ENCODE measurements at places on chromosomes 12 and 14.
A peak's percentile ranks its signal among the peaks of the same experiment; 100 is the strongest.

DNA sequence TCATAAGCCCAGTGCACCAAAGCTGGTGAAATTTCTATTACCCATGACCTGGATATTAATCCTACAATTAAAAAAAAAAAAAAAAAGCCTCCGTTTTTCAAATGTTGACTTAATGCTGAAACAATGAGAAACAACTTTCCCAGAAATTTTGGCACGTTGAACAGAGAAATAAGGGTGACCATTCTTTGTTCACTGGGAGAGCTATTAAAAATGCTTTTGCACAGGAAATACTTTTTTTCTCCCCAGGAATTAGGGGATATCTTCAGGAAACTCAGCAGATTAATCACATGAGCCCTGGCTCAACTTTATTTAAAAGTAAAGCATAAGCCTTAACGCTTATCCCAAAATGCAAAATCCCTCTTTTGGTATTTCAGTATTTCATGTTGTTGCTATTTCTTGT, 54.8 kb upstream of the FLRT2 start:
- no peak for DNase-seq

DNA sequence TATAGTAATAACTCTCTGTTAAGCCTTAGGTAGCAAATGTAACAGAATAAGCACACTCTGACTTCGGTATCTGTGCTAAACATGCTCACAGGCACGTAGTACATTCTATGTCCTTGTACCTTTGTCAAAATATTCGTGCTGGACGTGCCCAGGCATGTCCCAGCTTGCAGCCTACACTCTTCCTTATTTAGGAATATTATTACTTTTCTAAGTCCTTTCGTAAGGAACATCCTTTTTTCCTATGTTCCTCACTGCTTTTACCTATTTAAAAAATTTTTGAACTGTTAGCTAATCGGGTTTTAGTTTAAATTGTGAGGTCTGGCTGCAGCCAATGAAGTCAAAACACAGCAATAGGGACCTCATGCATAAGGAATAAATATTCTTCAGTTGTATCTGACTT, 24.1 kb upstream of the UBC start:
- no peak for DNase-seq

GRCh38 chr12:58647495-58647894, 272.8 kb downstream of the LRIG3 start:
- no peak for DNase-seq

DNA sequence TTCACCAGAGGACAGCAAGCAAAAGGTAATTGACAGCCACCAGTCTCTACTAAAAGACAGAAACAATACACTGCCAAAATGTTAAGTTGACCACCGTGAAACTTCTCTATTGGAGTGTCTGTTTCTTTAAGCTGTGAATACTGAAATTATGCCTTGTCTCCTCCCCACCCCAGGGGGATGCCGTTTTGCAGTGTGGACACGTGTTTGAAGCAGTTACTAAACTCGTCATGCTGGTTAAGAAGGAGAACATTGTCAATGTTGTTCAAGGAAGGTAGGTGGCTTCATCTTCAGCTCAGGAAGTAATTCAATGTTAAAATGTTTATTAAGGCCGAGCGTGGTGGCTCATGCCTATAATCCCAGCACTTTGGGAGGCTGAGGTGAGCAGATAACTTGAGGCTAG, 32.8 kb downstream of the KCTD10 start:
- no peak for DNase-seq

DNA sequence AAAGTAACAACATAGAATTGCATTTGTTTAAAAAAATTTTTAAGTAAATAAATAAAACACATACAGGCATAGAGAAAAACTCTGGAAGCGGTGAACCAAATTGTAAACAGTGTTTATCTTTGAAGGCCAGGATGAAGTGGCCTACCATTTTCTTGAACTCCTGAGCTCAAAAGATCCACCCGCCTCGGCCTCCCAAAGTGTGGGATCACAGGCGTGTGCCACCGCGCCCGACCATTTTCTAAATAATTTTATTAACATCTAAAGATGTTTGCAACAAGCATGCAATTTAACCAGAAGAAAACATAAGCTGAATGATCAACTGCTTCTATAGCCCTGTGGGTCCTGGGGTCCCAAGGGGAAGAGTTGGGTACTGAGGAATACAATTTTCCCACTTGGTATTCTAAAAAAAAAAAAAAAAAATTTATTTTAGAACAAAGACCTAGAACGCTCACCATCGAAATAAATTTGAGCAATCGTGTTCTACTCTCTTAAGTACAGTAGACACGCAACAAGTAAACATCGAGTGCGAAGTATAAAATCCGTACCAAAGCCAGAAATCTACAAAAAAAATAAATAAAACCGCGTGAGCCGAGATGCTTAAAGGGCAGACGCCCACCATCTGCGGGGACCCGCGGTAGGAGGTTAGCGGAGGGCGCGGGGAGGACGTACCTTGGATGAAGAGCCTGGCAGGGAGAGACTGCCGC, 484 bp downstream of the MIS18BP1 start:
- no peak for DNase-seq

DNA sequence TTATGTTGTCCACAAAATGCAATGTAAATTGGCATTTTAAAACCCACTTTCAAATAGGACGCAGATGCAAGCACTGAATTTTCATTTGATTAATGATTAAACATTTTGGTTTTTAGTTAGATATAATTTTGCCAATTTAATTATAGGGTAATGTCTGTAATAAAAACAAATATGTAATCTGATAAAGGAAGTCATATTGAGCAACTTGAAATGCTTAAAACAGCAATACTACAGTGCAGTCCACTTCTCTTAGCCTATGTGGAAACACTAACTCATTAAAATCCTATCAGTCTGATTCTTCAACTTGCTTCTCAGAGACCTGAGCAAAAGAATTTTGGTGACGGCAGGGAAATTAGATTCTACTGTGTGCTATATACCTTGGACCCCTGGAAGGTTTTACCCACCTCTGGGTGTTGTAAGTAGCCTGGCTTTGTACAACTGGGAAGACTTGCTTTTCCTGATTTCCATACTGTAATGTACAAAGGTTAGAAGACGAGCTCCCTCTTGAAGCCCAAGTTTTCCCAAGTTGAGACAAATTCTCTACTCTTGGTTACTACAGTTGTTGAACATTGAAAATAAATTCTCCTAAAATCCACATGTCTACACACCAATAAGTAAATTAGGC, 4.1 kb downstream of the TRHDE start:
- DNase-seq, result no peak

GRCh38 chr12:19482551-19483109, 43.3 kb downstream of the AEBP2 start:
- DNase-seq, result peak; percentile 72

DNA sequence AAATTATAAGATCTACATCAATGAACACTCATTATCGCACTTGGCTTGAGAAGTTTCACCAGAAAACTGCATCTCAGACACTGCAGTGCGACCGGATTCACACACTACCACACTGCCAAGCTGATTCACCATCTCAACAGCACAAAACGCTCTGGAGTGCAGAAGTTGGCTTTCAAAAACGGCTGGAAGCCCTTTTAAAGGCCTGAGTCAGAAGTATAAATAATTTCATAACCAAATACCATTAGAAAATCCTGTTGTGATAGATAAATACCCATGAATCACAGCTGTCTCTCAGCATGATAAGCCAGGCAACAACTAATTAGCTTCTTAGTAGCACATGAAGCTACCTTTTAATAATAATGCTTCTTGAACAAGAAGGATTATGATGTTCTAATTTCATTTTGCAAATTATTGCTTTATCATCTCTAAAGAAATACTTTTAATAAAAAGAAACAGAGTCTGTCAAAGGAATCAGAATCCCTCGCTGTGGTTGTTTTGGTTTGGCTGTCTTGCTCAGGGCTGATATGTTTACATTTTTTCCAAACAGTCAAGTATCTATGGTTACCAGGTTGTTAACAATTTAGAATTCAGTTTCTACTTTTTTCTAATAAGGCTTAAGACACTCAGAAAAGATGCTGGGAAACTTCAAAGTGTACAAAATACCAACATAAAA, 51.2 kb downstream of the SLC2A13 start:
- no peak for DNase-seq

DNA sequence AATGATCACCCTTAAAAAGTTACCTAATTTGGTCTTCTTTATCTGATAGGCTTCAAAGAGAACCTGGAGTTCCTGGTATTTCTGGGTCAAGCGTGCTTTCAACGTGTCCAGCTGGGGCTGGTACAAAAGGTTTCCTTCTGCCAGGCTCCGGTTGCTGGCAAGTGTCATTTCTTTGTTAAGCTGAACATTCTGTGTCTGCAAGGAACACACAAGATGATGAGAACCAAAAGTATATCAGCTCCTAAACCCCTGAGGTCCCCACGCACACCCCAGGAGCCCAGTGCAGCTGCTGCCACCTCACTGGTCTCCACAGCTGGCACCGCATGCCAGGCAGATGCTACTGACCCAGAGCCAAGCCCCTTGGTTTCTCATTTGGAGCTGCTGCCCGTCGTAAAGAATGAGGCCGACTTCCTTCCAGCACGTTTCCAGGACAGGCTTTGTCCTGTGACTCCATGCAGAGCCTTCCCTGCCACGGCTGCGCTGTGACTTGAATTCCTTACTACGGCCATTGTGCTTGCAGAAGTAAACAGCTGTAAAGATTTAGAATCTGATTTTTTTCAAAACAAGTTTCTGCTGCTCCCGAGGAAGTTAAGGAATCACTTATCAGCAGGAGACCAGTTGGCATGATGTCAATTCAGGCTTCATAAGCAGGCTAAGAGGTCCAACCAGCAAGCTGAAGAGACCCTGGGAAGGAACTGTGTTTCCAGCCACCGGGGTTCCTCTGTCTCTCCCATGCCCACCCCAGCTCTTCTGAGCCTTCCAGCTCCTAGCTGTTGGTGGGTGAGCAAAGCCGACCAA, 24.9 kb downstream of the VPS37B start:
- no peak for DNase-seq

GRCh38 chr14:90140298-90140955, 78.6 kb downstream of the KCNK13 start:
- no peak for DNase-seq

DNA sequence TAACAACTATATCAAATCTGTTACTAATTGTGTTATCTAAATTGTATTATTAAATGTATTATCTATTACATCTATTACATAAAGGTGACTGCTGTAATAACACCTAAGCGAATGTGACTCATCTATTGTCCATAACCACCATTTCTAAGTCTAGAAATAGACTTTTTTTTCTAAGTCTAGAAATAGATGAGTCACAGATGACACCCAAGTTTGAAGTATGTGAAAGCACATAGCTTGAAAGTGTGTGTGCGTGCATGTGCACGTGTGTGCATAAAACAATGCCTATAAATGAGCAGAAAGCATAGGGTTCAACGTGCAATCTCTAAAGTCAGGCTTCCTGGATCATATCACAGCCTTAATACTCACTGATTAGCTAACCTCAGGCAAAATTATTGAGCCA, 451.3 kb upstream of the USP15 start:
- DNase-seq, result no peak

DNA sequence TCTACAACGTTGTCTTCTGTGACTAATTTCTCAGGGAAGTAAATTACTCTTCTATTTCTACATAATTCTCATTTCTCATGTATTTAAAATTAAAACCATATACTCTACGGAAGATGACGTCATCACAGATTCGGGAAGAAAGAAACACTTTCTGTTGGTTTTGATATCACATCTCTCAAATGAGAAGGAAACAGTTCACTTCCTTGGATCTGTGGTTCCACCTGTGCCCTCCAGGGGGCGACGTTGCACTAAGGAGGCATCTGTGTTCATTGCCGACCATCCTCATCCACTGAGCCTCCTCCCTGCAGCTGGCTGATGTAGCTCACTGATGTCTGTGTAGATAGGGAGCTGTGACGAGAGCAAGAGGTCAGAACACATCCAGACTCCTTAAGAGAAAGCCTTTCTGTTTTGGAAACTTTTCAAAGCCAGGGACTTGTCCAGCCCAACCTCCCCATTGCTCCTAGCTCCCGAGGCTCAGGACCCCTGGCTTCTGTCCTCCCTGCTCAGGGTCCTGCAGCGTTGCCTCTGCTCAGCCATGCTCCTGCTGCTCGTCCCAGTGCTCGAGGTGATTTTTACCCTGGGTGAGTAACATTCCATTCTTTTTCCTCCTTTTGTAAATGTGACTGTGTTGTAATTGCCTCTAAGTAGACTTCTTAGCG, 172.7 kb upstream of the OR4E1 start:
- peak; percentile 47 for DNase-seq

GRCh38 chr14:34129927-34130552, 179.2 kb upstream of the EGLN3 start:
- no peak for DNase-seq

GRCh38 chr12:2231011-2231595, 178.3 kb downstream of the CACNA1C start:
- DNase-seq, result no peak

DNA sequence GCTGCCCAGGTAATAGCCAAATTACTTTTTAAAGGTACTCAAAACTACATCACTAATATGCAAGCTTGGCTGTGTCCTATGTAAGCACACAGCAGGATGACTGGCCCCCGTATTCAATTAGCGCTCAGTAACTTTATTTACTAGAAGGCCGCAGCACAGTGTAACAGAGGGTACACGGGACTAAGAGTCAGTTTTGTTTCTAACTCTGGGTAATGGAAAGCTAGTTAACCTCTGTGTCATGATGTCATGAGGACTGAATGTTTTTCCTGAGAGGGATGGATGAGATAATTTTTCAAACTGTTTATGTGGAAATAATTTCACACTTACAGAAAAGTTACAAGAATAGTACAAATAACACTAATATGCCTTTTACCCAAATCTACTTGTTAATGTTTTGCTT, 27.1 kb downstream of the GALNT4 start:
- DNase-seq, result no peak

- no peak for DNase-seq
Measured at GRCh38 chr12:27595231-27595642, 71.2 kb downstream of the PPFIBP1 start.

- DNase-seq, result no peak
Measured at GRCh38 chr12:91637789-91638624, 455.4 kb upstream of the DCN start.

GRCh38 chr12:88001327-88001726, 27.9 kb downstream of the C12orf50 start:
- no peak for DNase-seq

- no peak for DNase-seq
Measured at GRCh38 chr12:89501793-89502192, 22.8 kb downstream of the GALNT4 start.

DNA sequence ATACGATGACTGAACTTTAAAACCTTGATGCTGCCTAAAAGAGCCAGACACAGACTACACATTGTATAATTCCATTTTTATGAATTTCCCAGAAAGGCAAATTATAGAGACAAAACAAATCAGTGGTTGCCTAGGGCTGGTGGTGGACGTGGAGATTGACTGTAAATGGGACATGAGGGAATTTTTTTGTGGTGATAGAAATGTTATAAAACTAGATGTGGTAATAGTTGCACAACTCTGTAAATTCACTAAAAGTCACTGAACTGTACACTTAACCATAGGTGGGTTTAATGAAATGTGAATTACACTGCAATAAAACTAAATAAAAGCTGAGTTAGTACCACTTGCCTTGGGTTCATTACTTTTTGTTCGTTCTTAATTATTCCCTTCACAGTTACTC, 72.1 kb downstream of the PLEKHA5 start:
- DNase-seq, result no peak

All from stimulated activated CD8-positive, alpha-beta memory T cell treated with anti-CD3 and anti-CD28 coated beads, Interleukin-7, amount 100 ng/mL, for 48 hours (primary cell).